ENCODE measurements at places on chromosomes 1 and 21.

DNA sequence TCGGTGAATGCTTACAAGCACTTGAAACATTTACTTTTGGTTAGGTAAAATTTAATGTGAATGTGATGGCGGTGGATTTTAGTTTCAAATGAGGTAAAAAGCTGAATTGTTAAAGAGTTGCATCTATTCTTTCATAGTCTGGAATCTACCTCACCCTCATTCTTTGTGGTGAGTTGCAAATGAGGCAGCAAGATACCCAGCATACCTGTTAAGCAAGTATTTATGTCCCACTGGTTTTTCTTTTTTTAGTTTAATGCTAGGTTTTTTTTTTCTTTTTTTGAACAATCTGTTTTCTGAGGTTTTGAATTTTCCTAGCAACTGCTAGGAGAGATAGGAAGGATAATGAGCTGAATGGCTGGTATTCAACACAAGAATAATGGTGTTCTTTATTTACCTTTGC is 127.9 kb upstream of the CACYBP start:
- no peak for DNase-seq

GRCh38 chr1:179754041-179754624 is 11.0 kb downstream of the FAM163A start:
- peak; percentile 40 for DNase-seq

DNA sequence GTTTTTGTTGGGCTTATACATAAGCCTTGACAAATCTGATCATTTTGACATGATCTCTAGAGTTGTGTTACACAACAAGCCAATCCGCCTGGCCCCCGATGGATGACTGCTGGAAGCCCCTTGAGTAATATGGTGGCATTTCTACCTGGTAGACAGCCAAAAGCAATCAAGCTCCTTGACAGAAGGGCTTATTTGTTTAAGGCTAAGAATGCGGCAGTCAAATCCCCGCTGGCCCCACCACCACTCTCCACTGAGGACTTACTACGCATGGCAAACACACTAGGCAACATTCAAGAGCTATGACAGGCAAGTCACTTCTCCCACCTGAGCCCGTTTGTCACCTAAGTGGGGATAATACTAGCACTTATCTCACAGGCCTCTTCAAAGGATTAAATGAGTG is 33.4 kb upstream of the C1orf198 start:
- DNase-seq, result no peak

- no peak for DNase-seq
Measured at GRCh38 chr1:119605686-119606085, 42.4 kb downstream of the ZNF697 start.

DNA sequence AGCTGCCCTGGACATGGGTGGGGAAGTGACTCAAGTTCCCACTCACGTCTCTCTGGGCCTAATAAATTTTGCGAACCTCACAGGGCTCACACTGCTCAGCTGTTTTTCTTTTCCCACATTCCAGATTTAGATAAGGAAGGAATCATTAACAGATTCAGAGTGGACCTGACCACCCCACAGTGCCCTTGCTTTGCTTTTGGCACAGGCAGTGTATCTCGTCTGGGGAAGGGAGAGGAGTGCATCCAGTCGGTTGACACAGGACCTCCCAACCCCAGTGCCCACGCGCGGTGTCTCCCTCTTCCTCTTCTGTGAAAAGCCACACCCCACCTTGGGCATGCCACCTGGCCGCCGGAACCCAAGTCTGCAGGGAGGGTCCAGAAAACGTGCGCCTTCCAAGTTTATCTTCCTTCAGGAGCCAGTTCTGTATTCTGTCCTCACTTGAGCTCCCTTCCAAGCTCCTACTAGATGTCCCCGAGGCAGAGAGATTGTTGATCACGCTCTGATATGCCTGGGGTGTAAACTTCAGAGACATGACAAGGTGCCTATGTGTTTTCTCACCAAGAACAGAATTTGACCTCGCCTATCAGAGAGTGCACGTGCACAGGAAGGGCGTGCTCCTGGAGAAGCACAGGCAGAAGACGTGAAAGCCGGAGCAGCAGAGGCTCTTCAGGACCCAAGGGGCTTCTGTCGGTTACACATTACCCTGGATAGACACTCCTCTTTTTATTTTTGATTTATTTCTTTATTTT is 9.5 kb upstream of the SLC2A5 start:
- no peak for DNase-seq

DNA sequence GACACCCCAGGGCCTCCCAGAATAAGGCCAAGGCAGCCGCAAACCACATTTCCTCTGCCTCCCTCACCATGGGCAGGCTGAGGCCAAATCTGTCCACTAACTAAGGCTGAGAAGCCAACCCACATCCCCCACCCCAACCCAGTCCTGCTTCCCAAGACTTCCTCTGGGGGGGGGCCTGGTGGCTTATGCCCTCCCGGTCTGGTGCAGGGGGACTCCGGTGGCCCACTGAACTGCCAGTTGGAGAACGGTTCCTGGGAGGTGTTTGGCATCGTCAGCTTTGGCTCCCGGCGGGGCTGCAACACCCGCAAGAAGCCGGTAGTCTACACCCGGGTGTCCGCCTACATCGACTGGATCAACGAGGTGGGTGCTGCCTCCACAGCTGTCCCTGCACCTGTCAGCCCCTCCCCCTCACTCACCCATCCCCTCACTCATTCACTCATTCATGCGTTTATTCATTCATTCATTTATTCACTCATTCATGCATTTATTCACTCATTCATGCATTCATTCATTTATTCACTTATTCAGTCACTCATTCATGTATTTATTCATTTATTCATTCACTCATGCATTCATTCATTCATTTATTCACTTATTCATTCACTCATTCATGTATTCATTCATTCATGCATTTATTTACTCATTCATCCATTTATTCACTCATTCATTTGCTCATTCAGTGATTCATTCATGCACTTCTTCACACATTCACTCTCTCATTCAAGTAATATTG is 7.3 kb downstream of the CTRC start:
- no peak for DNase-seq

- DNase-seq, result no peak
Measured at GRCh38 chr1:4172644-4173599, 272.9 kb upstream of the C1orf174 start.

DNA sequence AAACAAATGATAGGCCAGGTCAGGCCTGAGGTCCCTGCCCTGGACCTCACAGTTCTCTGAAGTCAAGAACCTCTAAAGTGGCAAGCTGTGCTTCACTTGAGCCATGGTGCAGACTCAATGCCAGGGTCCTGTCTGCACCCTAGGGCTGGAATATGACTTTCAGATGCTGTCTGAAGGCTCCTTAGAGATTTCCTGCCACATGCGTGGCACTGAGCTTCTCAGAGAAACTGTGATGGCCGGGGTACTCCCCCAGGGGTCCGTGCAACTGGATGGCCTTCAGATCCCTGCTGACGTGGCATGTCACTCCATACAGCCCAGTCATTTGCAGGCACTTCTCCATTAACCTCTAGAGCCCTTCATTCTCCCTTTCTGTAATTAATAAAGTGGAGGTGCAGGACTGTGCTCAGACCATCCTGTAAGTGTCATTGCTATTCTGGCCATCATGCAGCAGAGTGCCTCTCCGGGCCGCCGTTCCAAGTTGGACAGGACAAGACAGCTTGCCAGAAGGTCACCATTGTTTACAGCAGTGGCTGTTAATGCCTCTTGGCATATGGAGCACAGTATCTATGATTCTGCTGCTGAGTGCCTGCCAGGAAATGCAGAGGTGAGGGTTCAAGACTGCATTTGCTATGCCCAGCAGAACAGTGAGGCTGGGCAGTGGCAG is 205.1 kb upstream of the COA6 start:
- DNase-seq, result no peak

DNA sequence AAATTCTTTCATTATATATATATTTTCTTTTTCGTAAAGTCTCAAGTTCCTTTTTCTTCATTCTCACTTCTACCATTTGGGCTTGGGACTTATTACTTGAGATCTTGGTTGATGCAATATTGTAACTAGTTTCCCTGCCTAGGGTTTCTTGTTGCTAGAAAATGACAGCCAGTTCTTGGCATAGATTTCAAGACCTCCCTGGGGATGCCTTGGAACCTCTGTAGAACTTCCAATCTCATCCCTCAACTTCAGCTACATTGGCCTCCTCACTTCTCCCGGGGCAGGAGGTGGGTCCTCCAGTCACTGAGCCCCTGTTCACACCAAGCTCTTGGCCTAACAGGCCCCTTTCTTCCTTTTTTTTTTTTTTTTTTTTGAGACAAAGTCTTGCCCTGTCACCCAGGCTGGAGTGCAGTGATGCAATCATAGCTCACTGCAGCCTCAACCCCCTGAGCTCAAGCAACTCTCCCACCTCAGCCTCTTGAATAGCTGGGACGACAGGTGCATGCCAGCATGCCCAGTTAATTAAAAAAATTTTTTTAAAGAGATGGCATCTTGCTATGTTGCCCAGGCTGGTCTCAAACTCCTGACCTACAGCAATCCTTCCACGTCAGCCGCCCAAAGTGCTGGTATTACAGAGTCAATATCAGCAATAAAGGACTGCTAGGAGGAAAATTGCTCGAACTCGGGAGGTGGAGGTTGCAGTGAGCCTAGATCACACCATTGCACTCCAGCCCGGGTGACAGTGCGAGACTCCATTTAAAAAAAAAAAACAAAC is 33.1 kb downstream of the MAP3K7CL start:
- no peak for DNase-seq

DNA sequence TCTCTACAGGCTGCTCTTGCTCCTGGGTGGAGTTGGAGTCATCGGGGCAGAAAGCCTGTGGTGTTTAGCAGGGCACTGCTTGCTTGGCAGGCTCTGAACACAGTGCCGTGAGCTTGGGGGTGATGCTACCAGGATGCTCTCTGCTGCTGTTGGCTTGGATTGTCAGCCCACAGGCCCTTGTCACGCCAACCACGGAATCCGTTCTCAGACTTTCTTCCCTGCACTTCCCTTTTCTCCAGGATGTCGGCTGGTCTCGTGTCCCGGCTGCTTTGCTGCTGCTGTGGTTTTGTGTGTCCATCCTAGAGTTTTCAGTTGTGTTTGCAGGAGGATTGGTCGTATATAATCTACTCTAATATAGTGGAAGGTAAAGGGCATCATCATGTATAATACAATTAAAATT is 44.4 kb upstream of the TTC34 start:
- no peak for DNase-seq

DNA sequence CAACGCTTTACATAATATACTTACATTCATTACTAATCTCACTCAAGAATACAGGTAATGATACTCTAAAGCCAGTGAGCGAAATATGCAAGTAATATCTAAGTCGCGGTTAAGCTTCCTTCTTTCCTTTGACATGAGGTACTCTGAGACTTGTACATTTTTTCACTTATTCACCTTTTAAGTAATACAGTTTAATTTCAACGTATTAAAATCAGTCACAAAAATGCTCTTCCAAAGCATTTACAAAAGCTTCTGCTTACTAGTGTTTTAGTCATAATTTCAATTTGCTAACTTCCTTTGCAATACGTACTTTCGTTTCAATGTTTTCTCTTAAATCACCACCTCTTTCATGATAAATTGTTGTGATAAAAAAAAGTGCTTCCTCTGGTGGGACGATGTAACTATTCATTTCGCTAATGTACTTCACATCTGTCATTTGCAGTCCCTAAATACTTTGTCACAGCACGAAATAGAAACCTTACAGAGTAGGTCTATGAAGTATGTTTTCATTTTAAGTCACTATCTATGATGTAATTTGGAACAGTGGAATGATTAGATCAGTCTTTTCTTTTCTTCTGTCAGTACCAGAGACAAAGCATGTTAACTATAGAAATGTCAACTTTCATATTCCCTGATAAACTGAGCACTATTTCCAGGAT is 34.0 kb upstream of the ADGRL4 start:
- DNase-seq, result no peak

DNA sequence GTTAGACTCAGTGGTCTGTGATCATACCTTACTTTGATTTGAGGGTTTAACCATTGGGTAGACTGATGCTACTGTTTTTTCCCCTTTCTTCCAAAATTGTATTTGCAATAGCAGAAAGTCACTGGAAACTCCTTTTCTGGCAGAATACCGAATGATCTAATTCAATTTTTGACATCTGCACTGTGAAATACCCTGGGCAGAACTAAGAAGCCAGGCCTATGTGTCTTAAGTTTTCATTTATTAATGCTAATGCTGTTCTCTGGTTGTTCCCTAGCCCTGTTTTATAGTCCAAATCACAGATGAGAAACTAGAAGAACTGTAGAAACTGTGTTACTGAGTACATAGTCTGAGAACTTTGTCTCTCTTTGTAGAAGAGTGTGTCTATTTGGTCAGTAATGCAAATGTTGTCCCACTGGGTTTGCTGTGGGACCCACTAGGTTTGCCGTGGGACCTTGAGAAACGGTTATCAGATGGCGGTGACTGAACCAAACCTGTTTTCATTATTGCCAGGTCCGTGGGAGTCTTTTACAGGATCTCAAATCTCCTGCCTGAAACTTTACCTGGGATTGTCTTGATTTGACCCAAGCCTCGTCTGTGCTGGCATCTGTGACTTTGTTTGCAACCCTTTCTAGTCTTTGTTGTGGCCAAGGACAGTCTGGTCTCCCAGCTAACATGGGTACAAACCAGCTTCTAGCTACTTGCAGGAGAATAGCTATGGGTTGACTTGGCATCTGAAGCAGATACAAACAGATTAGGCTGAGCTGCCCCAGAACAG is 41.4 kb downstream of the PEX14 start:
- no peak for DNase-seq

GRCh38 chr1:162028726-162029125 is 5.1 kb upstream of the OLFML2B start:
- DNase-seq, result no peak

DNA sequence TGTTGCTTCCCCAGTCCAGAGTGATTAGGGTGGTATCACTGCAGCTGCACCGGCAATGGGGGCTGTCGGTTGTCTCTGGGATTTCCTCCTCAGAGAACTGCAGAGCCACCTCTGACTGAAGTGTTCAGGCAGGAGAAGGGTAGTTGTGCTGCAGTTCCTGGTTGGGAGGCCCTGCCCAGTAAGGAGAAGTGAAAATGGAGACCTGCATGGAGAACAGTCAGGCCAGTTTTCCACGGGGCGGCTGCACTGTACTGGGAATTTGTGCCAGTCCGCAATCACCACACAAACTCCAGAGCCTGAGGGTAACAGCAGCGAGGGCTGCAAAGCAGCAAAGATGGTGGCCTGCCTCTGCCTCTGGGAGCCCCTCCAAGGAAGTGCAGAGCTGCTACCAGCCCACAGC is 58.1 kb upstream of the CCDC190 start:
- DNase-seq, result no peak

DNA sequence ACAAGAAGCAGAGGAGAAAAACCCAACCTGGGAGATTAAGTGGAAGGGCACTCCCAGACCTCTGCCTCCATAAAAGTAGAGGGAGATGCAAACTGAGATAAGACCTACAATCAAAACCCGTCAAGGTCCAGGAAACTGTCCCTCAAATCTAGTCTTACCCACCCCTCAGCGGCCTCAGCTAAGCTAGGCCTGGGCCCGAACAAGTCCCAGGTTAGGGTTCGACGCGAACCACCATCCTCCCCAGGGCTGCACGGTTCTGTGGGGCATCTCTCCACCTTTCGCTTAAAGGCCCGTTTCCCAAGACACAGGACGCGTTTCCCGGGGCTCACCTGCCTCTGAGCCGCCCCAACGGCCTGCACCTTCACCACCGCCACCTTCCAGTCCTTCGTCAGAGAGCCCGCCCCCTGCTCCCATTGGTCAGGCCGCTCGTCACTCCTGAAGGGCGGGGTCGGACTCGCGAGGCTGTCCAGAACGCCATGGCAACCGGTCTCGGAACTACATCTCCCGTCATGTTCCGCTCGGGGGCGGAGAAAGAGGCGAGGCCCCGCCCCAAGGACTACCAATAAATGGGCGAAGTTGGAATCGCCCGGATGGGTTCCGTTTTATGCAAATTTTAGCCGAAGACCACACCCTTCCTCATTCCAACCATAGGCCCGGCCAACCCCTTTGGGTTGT is at the start of gene CRYZL1:
Gene CRYZL1, minus strand, starts transcription at position 390 of the 675 bp plus-strand sequence. CDS start 10,190 bp downstream, outside the sequence.
- peak; percentile 98 for DNase-seq
